ENCODE measurements at places on chromosomes 13 and 19.

DNA sequence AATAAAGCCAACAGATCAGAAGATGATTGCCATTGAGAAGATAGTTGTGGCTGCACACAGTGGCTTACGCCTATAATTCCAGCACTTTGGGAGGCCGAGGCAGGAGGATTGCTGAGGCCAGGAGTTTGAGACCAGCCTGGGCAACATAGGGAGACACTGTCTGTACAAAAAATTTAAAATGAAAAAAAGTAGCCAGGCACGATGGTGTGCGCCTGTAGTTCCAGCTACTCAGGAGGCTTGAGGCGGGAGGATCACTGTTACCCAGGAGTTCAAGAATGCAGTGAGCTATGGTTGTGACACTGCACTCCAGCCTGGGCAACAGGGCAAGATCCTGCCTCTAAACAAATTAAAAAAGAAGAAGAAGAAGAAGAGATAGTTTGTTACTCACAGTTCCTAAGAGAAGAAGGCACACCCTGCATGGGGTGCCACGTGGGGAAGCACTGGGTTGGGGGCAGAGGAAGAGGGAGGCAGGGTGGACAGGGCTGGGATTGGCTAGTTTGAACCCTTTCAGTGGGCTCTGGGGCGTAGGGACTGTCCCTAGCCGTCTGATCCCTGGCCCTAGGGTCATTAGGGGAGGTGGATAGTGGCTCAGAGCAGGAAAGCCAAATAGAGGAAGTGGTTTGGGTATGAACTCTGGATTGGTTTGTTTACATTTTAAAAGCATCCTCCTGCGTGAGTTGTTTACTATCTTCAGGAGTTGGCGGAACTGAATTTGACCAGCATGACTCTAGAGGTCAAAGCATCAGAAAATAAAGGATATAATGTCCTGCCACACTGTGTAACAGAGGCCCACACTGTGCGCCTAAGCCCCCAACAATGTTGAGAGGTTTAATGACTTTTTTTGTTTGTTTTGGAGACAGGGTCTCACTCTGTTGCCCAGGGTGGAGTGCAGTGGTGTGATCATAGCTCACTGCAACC is 60.5 kb upstream of the MEDAG start:
- DNase-seq = no peak

DNA sequence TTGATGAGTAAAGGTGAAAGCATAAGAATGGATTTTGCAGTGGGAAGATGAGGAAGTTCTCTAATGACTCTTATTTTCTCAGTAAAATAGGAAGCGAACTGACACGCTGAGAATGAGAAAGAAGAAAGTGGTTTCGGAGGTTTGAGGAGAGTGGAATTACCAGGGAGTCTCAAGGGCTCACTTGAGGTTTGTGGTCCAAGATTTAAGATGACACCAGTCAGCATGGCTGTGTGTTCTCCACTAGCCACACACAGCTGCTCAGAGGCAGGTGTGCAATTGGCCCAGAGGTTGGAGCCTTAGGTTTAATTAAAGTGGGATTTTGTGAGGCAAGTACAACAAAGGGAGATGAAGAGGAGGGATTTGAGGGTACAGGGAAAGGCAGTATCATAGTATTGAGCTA is 99.6 kb upstream of the NBEA start:
- no peak for DNase-seq

DNA sequence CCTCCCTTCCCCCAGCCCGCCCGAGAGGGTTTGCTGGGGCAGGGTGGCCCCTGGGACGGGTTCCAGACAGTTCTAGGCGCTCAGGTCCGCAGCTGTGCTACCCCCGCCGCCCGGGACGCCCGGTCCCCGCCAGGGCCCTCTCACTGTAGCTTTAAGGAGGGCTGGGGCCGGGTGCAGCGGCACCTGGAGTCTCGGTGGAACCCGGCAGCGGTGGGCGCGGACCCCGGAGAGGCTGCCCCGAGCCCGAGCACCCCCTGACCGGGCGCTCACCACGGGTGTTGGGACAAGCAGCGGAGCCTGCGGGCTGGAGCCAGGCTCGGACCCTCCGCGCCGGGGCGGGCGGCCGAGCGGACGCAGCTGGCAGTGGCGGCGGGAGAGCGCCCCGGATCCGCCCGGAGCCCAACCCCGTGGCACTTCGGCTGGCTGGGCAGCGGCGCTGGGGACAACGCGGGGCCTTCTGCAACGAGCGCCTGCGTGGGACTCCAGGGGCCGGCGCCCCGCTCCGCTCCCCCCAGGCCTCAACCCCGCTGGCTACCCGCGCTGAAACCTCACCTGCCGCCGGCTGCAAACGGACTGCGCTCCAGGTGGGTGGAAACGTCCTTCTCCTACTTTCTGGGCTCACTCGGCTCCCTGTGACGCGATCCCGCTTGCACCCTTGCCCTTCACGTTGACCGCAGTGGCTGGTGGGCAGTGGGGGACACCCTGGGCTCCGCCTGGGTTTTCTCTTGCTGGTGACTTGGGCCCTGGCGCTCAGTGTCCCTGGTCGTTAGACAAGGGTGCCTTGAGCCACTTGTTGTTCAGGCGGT is 81.1 kb downstream of the ZNF429 start:
- DNase-seq = no peak

DNA sequence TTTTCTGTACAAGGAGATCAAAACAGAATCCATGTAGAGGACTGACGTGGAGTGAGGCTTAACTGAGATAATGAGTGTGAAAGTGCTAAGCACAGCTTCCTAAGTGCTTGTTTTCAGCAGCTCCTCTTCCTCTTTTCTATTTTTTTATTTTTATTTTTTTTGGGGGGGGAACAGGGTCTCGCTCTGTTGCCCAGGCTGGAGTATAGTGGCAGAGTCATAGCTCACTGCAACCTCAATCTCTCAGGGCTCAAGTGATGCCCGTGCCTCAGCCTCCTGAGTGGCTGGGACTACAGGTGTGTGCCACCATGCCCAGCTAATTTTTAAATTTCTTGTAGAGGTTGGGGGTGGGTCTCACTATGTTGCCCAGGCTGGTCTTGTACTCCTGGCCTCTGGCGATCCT is 5.6 kb upstream of the FOSB start:
- no peak for DNase-seq

DNA sequence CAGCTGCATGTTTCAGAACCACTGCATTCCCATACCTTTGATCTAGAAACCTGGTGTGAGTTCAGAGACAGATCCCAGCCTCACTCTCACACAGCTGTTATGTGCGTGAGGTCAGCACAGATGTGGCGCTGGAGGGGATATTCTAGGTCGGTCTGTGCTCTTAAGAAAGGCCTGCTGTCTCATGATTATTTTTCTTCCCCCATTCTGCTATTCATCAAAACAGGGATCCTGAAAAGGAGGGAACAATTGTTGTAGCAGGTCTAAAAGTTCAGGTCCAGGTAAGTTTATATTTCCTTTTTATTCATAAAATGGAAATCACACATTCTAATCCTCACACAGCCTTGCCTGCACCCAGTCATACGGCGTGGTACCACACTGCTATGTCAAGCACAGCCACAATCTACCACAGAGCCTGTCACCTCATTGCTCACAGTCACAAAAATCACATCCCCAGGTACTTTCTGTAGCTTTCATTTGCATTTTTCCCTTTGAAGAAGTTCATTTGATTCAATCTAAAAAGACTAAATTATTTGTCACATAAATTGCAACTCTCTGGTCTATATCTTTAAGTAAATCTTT is 867 bp downstream of the ZNF546 start:
- DNase-seq = peak; percentile 41

DNA sequence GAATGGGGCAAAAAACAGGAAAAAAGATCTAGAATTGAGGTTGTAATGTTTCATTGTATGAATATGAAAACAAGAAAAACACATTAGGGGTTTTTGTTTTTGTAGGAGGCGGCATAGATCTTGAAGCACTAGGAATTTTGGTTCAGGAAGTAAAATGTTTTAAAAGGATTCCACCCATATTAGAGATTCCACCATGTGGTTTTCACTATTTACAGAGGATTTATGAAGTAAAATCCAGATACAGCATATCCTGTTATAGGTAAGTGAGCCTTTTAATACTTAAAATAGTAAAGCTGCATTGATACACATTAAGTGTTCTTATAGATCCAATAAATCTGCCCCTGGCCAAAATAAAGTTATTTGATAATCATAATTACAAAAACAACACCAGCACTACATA is 61.4 kb downstream of the MICU2 start:
- DNase-seq = no peak

DNA sequence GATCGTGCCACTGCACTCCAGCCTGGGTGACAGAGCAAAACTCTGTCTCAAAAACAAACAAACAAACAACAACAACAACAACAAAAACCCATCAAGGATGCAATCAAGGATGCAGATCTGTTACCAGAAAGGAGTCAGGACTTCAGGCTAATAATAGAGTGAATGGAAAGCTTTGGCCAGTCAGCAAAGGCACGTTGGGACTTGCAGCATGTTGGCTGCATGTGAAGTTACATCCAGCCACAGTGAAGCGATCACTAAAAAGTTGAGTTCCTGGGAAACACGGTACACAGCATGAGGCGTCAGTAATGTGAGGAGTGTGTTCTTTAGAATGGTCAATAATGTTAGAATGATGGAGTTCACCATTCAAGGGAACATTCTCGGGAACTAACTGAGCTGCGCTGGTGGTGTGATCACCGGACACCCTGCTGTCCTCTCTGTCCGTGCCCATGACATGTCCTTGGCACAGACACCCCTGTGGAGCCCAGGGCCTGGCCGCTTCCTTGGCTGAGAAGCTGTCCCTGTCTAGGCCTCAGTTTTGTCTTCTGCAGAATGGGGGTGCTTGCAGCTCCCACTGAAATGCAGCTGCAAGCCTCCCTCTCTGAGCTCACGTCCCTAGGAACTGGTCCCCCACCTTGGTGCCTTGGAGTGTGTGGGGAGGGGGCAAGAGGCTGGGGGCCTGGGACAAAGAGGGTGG is 2.3 kb upstream of the LGALS7B start:
- DNase-seq = no peak

Data from activated CD4-positive, alpha-beta T cell treated with anti-CD3 and anti-CD28 coated beads, Interleukin-2, amount 50 U/mL, for 48 hours (primary cell).